Endodermal cell (in vitro differentiated cells): ENCODE measurements at places on chromosomes 2 and 18. TPM values are rescaled to one million over a fixed set of nuclear protein-coding genes. Genes with fewer than 3 reads are reported as not detected.

CAD gene
- total RNA-seq: 115 and 120 TPM in 2 replicates

NTSR2 gene
- not detected in 3 replicates for total RNA-seq

DNA sequence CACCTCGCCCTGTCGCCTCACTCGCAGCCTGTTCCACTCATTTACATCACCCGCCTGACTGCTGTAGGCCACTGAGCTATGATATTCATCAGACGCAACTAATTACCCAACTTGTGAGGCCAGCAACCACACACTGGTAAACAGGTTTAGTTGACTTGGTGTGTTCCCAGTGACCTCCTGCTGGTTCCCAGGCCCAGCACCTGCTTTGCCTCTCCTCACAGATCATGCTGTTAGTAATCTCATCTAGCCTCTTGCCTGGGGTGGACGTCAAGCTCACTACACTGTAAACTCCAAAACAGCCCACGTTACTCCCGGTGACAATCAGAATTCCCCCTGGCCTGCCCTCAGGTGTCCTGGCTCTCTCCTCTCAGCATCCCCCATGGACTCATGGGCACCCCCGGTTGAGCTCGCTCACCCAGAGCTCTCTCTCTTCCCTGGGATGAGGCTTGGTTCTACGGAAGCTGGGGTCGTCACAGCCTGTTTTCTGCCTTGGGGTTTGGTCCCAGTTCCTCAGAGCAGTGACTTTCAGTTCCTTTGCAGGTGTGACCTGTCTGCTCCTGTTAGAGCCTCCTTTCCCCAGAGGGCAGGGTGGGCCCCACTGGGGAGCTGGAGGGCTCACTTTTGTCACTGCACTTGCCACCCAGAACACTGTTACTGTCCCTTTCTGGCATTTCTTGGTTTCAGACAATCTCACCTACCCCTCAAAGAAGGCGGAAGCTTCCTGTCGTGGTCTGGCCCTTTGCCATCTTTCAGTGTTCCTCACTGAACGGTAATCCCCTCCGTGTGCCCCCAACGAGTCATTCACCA, 40.3 kb downstream of the INPP5D start:
- peak; percentile 52 for DNase-seq

DNA sequence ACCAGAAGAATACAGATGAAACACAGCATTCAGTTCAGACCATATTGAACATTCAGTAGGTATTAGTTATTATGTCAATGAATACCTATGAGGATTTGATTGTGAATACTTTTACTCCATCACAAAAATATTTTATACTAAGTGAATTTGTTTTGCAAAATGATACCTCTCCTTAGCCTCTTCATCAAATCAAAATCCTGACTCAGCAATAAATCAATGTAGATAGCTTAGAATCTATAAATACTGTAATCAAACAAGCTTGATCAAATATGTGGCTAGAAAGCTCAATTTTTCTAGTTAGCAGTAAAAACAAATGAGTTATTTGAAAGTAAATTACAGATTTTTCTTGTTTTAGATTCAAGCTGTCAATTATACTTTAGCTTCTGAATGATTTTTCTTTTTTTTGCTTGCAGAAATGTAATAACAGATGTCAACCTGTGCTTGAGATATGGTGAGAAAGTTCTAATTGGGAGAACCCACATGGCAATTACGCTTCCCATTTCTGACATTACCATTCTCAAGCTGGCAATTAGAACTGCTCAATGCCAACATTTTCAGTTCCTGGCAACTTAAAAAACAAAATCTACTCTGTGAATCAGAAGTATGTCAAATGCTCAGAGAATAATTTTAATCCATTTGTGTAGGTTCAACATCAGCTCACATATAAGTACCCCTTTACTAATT, 109.6 kb downstream of the PRELID3A start:
- no peak for DNase-seq

- no peak for DNase-seq
Measured at GRCh38 chr2:151947813-151948165, 119.6 kb upstream of the ARL5A start.

DNA sequence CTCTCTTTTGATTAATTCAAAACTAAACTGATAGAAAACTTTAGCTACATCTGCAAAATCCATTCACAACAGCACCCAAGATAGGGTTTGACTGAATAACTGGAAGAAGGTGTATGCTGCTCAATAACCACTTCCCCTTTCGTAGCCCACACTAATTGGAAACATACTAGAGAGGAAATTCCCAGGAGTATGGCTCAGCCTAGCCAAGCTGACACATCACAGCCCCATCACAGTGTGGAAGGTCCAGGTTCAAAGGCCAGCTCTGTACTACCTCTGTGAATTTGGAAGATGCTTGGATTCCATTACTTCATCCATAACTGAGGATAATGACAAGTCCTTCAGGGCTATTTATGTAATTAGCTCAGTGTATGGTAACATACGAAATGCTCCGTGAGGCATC, 185.4 kb downstream of the FBXO15 start:
- peak; percentile 3 for DNase-seq

DNA sequence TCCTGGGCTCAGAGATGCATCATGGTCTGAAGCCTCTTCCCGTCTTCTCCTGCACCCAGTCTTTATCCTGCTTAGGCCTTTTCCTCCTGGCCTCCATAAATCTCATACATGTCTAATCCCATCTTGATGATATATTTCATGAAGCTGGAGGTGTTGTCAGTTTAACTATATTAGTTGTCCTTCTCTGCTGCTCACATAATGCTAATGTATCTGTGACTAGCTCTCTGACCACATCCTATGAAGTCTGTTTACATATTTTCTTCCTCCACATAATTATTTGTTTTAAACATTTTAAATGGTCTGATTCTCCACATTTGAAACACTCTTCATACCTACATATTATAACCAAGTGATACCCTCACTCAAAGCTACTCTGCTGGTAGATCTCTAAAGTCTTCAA, 315.2 kb upstream of the RND3 start:
- no peak for DNase-seq

GRCh38 chr18:10062302-10063300, 148.8 kb downstream of the VAPA start:
- no peak for DNase-seq

GRCh38 chr18:30806823-30807222, 235.7 kb downstream of the DSC3 start:
- no peak for DNase-seq
